ENCODE measurements at places on chromosomes 11 and 22.
A peak's percentile ranks its signal among the peaks of the same experiment; 100 is the strongest.

GRCh38 chr22:23497016-23497885, 82.8 kb downstream of the IGLL1 start:
- no peak for DNase-seq

GRCh38 chr11:14518820-14519219, 1.4 kb downstream of the PSMA1 start:
- no peak for DNase-seq

- no peak for DNase-seq
Observed at GRCh38 chr22:19605508-19606331, 81.5 kb upstream of the CLDN5 start.

DNA sequence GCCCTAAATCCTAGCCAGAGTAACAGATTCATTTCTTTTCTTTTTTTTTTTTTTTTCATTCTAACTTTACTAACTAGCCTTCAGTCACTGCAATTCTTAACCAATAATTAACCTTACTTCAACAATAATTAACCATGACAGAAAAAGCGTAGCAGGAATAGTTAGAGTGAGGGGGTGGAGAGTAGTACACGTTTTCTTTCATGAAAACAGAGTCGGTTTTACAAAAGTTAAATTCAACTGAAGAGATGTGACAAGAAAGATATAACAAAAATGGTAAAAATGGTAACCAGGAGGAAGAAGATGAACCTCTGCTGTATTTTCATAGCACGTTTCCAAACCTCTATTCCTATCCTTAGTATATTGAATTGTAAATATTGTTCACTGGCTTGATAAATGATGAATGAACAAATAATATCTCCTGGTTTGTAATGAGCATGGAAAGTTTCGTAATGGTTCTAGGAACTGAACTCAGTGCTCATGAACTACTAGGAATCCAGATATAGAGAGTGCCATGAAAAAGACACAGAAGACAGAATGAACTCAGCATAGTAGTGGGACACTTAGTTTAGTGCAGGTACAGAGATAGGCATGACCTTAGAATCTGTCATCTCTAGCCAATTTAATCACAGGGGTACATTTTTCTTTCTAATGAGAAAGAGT, 116.5 kb upstream of the ANO5 start:
- no peak for DNase-seq

GRCh38 chr22:43955040-43955882, at the start of gene SAMM50:
Gene SAMM50, plus strand, starts transcription at chr22:43955442. Its CDS starts 136 bp downstream, at chr22:43955578.
- DNase-seq = peak; percentile 84

DNA sequence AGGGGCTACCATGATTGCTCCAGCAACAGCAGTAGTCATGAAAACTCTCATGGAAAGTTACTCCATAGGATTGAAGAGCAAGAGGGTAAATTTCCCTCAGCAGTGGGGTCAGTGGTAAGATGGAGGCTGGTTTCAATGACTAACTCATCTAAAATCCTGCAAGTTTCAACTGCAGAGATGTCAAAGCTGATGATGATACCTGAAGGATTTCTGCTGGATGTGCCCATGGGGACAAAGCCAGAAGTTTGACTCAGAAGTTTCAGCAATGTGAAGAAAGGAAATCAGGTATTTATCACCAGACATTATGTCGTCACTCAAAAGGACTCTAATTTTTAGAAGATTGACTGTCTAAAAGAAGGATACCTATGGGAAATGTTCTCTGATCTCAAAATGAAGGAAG, 29.1 kb downstream of the RAB38 start:
- no peak for DNase-seq

GRCh38 chr11:91219535-91219934, 996.7 kb upstream of the CHORDC1 start:
- no peak for DNase-seq

- DNase-seq = no peak
Observed at GRCh38 chr22:33062361-33062760, 4.2 kb upstream of the SYN3 start.

DNA sequence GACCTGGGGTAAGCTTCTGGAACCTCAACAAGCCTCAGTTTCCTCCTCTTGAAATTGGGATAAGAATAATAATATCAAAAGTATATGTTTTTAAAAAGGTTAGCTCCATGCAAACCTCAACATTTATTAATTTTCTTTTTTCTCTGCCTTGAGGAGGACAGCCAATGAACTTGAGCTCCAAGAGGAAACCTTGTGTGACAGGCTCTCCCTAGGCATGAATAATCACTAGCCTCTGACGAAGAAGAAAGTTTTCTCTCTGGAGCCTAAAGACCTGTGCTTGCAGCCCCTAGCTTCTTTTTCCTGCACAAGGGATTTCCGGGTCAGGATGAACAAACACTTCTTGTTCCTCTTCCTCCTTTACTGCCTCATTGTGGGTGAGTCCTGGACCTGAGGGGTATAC, at the start of gene PATE3:
TSS of gene PATE3 (plus strand) at position 301 of the 400 bp plus-strand sequence. CDS start at position 326, 25 bp downstream.
- no peak for DNase-seq

DNA sequence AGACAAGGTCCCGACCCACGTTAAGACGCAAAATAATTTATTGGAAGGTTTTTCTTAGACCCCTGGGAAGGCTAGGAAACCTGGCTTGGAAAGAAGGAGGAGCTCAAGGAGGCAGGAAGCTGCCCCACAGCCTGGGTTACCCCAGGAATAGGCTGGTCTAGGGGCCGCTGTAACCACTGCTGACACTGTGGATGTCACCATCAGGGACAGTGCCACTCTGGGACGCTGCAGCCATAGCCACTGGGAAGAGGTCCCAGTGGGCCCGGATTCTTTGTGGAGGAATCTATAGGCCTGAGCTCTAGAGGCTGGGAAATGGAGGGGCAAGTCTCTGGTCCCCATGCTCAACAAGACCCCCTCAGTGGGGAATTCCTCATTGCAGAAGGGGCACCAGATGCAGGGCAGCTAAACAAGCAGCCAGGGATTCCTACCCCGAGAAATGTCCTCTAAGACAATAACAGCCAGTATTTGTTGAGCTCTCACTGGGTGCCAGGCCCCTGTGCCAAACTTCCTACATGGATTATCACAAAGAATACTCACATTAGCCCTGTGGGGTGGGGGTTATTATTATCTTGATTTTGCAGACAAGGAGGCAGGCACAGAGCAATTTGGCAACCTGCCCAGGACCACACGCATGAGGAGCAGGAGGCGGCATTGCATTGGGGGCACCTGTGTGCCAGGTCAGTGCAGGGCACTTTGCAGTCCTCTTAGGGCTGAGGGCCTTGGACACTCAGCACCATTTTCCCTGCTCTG, 19.5 kb upstream of the CHKA start:
- no peak for DNase-seq

DNA sequence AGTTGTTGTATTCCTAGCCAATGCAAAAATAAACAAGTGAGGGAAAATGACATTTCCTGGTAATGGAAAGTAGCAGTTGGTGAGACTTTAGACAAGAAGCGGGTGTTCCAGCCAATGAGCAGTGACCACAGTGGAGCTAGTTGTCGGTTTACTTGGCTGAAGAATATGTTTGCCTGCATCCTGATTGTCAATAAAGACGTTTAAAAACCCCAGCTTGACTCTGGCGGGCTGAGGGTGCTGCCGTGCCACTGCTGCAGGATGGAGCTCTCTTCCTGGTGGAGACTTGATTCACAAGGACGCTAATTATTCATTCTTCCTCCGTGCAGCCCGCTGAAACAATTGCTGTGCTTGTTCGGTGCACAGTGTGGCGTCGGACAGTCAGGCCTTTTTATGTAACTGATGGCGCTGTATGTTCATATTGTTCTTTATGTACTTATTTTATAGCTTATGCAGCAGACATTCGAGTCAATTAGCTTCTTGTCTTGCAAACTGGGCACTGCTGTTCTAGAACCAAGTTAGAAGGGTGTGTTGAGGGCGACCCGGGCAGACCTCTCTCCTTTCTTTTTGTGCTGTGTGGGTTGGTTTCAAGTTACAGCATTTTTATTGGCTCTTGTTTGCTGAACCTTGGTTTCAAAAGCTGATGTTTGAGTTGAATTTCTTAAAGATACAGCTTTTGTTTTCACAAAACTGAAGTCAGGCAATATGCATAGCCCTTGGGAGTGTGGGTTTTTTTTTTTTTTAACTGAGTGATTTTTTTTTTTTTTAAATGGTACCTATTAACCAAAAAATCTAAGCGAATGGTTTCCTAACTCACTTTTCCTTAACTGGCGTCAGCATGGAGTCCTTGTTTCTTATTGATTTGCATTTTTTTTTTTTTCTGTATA, 153.9 kb downstream of the TEAD1 start:
- DNase-seq = no peak

- no peak for DNase-seq
Observed at GRCh38 chr11:124717421-124717785, 22.3 kb upstream of the NRGN start.

GRCh38 chr11:650482-650881, 13.4 kb downstream of the DRD4 start:
- DNase-seq = no peak

DNA sequence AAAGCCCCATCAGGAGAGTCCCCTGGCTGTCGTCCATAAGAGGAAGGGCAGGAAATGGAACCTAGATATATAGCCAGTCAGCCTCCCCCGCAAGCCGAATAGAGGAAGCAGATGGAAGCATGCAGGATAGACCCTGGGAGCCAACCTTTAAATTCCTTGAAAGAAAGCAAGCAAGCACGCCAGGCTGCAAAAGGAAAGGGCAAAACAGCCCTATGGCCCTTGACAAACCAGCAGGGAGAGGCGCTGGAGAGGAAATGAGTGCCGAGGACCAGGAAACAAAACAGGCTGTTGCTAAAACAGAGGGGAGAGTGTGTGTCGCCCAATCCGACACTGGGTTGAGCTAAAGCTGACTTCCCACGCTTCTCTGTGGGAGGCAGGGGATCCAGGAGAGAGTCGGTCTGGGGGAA, 203.5 kb upstream of the MTNR1B start:
- DNase-seq = no peak

- no peak for DNase-seq
Observed at GRCh38 chr11:45266676-45267020, 19.5 kb downstream of the SYT13 start.

GRCh38 chr11:57422669-57423068, 4.3 kb downstream of the SLC43A3 start:
- DNase-seq = no peak

DNA sequence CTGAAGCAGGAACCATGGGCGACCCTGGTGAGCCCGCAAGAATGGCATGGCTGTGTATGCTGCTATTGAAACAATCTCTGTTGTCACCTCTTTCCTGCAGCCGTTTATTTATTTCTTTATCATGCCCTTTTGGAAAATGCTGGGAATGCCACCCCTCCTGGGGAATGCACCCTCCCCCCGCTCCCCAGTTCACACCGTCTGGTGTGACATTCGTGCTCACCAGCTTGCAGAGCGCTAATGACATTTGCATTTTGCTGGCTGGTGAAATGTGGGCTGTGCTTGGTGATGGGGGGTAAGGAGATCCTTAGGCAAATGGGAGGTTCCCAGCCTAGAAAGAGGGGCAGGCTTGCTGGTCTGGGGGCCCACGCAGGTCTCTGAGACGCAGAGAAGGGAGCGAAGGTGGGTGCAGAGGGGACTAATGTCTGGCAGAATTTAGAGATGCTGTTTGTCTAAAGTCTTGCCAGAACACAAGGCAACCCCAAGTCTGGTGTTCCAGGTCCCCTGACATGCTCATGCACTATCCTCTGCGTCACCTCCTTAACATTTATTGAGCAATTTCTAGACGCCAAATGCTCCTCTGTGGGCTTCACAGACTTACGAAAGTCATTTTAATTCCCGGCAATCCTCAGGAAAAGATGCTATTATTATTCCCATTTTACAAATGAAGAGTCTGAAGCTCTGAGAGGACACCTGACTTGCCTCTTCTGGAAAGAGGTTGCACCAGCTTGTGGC, 91.7 kb downstream of the TP53I11 start:
- no peak for DNase-seq

DNA sequence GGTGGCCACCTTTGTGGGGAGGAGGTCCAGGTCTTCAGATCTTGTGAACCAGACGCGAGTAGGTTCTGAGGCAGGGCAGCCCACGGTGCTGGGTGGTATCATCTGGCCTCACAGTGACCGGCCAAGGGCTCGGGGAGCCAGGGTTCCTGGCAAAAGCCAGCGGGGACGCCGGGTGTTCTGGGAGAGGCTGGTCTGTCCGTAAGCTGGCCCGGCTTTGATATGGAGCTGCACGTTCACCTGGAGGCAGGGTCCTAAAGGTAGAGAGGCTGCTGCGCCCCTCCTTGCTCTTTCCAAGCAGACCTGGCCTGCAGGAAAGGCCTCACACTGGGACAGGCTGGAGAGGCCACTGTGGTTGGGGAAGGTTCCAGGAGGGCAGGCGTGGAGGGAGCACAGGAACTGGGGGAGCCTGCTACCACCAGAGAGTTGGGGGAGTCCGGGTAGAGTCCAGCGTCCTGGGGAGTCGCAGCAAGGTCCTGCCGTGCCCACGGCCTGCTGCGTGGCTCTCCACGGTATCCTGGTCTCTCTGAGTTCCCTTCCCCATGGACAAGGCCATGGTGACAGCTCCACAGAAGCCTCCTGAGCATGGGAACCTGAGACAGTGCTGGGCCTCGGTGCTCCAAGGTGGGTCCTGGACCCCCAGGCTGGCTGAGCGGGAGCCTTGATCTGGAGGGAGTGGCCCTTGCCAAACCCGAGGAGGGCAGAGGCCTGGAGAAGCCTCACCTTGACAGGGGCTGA, 452.4 kb upstream of the B3GAT1 start:
- no peak for DNase-seq

DNA sequence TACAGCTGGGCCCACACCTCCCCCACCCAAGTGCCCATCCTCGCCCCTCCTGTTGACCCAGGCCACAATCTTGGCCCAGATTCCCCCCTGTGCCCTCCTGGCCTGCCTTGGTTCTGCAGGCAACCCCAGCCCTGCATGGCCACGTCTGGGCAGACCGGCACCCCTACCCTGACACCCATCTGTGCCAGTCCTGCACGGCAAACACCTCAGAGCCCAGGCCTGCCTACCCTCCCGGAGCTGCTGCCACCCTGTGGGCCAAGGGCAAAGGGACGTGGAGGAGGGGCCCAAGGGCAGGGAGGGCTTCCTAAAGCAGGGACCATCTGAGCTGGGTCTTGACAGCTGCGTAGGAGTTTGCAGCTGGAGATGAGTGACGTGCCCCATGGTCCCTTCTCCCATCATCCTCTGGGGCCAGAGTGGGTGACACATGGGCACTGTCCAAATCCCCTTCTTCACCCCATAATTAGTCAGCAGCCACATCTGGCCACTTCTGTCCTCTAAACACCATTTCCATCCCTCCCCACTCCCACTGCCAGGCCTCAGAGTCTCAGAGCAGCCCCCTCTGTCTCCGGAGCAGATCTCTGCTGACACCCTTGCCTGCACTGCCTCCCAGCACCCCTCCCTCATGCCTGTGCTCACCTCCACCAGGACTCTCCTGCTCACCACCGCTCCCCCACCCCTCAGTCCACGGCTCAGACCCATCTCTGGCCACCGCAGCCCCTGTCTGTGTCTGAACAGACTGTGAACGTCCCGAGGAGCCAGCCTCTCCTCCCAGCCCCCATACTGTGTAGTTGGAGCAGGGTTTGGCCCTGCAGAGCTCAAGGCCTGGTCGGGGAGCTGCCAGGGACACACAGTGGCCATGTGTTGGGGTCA, 35.6 kb upstream of the PPARA start:
- no peak for DNase-seq

- no peak for DNase-seq
Observed at GRCh38 chr11:68690671-68691401, 6.5 kb downstream of the GAL start.

DNA sequence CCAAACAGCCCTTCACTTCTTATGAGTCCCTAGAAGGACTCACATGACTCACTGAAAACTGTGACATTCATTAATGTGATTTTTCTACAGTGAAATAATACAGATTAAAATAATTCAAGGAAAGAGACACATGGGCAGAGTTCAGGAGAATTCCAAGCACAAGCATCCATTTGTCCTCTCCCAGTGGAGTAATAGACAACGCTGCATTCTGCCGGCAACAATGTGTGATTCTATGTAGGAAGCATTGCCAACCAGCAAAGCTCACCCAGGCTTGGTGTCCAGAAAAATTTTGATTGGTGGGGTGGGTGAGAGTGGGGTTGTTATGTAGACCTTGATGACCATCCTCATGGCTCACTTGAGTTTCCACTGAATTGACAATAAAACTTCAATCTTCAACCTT, 123.9 kb downstream of the VPREB1 start:
- no peak for DNase-seq
